CMK (cell line): ENCODE measurements at places on chromosomes 5 and 9.

DNA sequence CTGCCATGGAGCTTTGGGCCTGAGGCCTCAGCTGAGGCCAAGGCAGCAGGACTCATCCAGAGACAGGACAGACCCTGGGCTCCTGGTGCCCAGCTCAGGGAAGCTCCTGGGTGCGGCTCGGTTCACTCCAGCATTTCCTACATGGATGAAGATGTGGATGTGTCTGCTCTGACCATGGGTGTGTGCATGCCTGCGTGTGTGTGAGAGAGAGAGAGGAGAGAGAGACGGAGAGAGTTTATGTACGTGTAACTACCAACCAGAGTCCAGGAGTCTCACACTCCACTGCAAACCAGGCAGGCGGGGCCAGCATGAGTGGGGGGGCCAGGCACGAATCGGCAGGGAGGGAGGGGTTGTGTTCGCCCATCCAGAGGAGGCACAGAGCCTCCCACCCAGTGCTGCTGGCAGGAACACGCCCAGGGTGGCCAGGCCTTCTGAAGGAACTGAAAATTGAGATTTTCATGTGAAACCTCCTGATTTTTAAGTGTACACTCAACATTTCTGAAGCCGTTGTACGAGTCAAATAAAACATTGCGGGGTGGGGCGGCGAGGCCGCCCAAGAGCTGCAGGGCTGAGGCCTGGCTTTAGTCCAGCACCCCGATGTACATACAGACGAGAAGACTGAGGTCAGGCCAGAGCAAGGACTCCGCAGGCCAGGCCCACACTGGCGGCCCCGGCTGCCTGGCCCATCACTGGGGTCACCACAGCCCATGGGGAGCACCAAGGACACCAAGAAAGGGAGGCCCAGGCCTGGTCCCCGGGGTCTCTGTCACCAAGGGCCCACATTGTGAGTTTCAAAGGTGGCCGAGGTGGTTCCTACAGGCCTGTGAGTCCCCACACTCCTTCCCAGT is 88.7 kb downstream of the ADAMTS2 start:
- no peak for DNase-seq

GRCh38 chr9:70679845-70680244 is 265.4 kb upstream of the KLF9 start:
- DNase-seq = no peak

DNA sequence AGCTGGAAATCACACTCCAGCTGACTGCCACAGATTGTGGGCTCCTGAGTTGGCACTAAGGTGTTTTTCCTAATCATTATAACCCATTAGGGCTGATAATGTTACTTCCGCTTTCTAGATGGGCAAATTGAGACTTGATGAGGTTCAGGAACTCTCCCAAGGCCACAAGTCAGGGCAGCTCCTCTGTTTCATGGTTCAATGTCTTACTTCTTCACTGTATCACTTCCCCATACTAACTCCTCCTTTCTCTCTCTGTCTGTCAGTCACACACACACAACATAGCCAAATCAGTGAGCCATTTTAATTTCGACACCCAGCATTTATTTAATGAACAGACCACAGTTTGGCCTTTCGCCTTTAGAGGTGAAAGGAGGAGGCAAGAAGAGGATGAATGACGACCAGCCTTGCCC is 17.8 kb upstream of the TRAF1 start:
- no peak for DNase-seq

DNA sequence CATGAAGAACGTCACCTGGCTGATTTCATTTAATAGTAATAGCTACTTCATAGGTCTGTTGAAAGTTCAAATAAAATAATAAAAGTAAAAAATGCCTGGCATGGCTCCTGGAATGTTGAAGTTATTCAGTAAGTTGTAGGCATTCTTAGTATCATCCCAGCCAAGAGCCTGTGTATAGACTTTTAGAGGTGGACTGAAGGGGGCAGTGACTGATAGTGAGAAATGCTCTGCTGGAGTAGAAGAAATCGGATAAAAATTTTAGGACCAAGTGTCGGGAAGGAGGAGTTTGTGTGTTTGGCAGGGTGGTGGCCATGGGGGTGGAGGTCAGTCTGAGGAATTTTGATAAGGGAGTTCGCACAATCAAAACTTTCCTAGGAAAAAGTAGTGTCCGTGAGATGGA is 3.6 kb downstream of the ZFP2 start:
- DNase-seq = no peak

DNA sequence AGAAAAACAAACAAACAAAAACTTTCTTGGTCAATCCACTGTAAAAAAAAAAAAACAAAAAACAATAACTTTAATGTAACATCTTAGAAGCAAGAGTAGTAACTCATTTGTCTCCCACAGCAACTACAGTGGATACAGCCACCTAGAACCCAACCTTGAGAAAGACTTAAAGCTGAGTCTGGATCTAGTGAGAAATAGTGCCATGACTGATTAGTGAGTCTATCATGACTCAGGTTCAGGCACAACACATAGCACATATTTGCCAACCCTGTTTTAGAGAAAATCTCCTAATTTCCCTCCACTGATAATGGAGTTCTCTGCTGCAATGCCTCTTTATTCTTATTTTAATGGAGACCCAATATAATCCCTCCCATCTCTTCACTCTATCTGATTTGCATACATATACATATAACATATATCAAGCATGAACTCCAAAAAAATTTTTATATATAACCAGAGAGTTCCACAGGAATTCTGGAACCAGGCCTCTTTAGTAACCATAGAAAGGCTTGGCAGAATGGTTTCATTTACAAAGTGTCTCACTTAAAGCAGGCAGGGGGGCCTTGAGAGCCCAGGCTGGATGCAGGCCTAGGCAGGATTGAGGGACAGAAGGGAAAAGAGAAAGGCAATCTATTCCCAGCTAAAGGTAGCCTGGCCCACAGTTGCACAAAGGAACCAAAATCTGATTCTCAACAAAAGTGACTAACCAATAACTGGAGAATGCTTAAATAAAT is 11.9 kb upstream of the NR4A3 start:
- no peak for DNase-seq

- DNase-seq = no peak
These were observed 25.6 kb downstream of the POLR1E start for GRCh38 chr9:37511016-37512010.

GRCh38 chr5:151906246-151906645 is 18.4 kb downstream of the GLRA1 start:
- no peak for DNase-seq

GRCh38 chr9:123364241-123364824 is 8.3 kb downstream of the CRB2 start:
- DNase-seq = no peak

GRCh38 chr5:135264451-135265440 is 134.3 kb downstream of the MACROH2A1 start:
- no peak for DNase-seq

GRCh38 chr5:42655982-42656650 is 100.5 kb upstream of the CCDC152 start:
- DNase-seq = no peak

DNA sequence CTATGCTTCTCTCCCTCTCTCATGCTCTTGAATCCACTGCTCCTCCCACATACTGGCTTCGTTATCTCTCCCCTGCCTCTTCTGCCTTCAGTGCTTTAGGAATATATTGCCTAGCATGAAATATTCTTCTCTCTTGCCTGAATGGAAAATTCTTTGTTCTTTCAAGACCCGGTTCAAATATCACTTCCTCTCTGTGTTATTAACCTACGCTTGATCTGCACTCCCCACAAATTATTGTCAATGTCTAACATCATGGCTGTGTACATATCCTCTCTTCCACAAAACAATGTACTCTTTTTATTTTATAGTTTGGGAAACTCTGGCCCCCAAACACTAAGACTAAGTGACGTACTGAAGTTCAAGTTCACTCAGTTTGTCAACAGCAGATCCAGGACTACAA is 211.0 kb downstream of the SEC61B start:
- no peak for DNase-seq

GRCh38 chr5:135026645-135027265 is 7.3 kb downstream of the PITX1 start:
- DNase-seq = no peak

DNA sequence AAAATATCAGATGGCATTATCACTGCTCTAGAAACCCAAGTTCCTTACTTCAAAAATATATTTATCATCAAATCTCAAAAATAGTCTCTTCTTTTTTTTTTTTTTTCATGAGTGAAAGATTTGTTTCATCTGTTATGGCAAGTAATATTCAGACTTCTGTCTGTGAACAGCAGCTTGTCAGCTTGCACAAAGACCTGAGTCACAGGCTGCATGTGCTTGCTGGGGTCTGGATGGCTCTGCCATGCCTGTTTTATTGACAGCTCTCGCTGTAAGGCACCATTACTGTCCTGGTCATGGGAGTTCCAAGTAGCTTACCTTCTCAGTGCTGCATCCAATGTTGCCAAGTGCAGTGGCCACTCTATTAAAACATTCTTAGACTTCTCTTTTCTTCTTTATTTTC is 456.4 kb downstream of the GADD45G start:
- no peak for DNase-seq

GRCh38 chr9:656926-657568 is 184.4 kb upstream of the DMRT1 start:
- no peak for DNase-seq

GRCh38 chr5:169716287-169716686 is 79.2 kb downstream of the DOCK2 start:
- no peak for DNase-seq

- DNase-seq = no peak
These were observed 1.9 kb downstream of the ABO start for GRCh38 chr9:133273098-133273497.
